ENCODE measurements at places on chromosomes 7 and 10.
A peak's percentile ranks its signal among the peaks of the same experiment; 100 is the strongest.

DNA sequence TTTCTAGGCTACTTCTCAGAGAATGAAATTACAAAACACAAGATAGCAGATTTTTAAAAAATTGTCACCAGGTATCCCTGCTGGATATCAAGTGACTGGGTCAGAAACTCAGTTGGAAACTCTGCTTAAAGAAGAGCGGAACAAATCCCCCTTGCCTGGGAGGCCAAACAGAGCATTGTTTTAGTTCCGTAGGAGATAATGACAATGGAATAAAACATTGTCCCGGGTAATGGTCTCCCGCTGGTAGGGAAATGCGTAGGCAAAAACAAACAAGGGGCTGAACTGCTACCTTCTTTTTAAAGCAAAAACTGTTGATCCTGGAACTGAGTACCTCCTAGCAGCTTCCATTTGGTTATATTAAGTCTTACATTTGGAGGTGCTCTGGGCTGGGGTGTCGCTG is 21.3 kb upstream of the VAX1 start:
- DNase-seq: no peak

- DNase-seq: no peak
Measured at GRCh38 chr10:79223091-79224048, 123.9 kb upstream of the PPIF start.

DNA sequence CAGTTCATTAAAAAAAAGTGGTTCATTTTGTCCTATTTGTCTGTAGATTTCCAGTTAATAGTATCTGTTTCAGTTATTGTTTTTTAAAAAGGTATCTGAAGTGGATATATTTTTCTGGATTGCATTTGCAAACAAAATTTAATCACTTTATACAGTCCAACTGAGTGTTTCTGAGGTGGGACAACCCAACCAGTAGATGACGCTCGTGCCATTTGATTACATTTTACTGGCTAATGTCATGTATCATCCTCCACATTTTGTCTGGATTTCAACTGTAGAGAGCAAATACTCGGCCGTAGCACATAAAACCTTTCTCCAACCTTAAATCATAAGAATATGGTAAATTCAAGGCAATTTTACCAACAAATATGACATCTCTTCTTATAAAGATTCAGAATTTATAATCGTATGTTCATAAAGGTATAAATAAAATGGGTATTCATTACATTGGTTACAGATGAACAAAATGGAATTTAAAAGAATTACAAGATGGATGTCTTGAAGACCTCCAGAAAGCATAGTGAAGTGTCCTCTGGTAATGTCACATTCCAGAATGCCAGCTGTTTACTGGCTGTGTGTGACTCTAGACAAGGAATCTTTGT is 789.0 kb downstream of the PHTF2 start:
- no peak for DNase-seq

DNA sequence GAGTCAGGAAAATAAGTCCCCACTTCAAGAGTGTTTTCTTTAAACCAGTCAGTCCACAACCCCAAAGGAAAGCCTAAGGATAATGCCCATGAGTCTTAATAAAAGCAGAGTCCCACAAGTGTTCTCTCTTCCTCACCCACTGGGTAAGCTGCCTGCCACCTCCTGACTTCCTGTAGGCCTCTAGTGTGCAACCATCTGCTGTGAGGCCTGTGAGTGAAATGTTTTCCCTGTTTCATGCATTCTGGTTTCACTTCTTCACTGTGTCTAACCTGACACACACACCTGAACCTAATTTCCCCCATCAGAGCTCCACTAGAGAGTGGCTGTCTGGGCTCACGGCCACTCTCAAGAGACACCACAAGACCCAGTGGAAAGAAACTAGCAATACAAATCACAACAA is 38.9 kb upstream of the GDF10 start:
- no peak for DNase-seq

DNA sequence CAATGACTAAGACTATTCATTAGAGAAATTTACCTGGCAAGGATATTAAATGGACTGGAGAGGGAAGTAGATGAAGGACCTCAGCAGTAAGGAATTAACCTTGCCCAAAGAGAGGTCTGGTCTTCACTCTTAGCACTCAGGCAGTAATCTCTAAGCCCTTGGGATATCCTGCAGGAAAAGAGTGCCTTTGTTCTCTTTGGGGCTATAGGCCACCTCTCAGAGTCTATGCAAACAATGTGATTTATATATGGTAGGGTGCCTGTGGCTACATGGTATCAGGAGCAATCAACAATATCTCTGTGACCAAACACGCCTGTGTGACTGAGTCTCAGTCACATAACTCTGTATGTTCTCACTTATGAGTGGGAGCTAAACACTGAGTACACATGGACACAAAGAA is 154.7 kb upstream of the CDK1 start:
- DNase-seq: no peak

DNA sequence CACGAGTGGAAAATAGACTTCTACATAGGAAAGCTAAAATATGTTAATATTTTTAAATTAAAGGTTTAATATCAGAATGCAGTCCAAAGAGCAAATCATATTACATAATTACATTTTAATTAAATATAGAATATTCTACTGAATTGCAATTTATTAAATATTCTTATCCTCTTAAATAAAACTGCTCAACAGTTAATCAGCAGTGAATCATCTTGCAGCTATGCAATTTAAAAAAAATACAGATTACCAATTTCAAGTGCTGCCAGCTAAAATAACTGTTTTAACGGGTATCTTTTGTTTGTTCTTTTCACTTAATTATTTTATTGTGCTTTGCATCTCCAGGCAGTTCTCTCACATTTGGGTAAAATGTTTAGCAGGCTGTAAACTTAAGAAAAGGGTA is 82.2 kb downstream of the ZNRF2 start:
- DNase-seq: no peak

GRCh38 chr7:112806156-112806555 is 16.0 kb upstream of the TMEM168 start:
- DNase-seq: no peak

- DNase-seq: no peak
Measured at GRCh38 chr7:28410628-28411531, 1.4 kb upstream of the CREB5 start.

DNA sequence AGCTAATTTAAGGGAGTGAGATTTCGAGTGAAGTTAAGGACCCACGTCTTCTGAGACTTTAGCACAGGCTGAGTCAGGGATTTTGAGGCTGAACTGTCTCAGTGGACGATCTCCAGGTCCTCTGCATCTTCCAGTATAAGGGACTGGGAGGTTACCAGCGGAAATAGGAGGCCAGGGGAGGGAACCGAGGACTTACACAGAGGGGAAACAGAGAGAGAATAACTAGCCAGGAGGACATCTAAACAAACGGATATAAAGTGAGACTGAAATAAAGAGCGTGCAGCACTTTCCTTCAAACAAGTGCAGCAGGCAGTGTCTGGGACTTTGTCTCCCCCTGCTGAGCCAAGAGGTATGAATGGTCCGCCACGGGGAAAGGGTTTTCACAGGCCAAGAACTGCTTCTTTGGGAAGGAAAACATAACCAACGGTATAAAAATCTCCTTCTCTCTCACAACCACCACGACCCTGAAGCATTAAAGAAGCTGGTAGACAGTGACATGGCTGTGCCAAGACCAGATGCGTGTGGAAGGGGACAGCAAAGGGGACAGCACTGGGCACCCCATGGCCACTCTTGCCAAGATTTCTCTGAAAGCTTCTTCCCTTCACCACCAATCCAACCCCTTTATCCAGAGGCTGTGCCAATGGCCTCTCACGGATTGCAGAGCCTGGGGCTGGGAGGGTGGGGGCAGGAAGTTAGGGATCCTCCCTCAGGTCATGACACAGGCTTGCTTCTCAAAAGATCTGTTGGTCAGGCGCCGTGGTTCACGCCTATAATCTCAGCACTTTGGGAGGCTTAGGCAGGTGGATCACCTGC is 72.0 kb downstream of the SLC37A3 start:
- DNase-seq: peak; percentile 8

- DNase-seq: no peak
Measured at GRCh38 chr7:94344826-94345225, 49.9 kb upstream of the COL1A2 start.

GRCh38 chr7:32479574-32480200 is 10.5 kb downstream of the LSM5 start:
- no peak for DNase-seq

GRCh38 chr7:122199171-122199570 is 55.1 kb upstream of the AASS start:
- DNase-seq: no peak

- no peak for DNase-seq
Measured at GRCh38 chr7:156487811-156488533, 152.6 kb upstream of the RNF32 start.

- no peak for DNase-seq
Measured at GRCh38 chr10:89516149-89516832, 19.1 kb downstream of the SLC16A12 start.

GRCh38 chr7:35019179-35019729 is 18.0 kb downstream of the DPY19L1 start:
- DNase-seq: no peak

DNA sequence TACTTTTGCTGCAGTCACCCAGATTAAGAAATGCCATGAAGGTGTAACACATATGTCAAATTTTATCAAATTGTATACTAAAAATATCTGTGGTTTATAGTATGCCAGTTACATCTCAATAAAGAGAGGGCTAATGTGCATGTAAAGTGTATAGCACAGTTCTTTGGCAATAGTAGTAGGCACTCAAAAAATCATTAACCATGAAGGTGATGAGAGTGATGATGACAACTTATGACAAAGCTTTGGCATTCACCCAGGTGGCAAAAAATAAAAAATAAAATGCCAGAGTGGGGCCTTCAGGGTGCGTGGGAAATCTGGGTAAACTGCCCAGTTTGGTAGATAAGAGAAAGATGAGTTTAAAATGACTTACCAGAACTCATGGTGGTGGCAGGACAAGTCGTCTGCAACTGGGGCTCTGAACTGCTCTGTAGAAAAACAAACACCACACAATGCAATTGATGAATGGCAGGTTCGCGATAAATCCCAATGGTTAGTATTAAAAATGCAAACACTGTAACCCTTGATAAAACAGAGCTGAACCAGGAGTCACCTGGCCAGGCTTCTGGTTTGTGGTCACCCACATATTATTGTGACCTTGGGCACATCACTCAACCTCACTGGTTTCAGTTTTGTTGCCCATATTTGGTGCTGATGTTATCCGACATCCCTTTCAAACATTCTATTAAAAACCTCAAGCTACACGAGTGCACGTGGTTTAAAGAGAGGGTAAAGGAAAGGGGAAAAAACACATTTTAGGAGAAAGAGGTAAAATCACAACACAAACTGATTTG is 120.2 kb downstream of the SORBS1 start:
- DNase-seq: no peak
